ENCODE measurements at places on chromosomes 1 and 21.

DNA sequence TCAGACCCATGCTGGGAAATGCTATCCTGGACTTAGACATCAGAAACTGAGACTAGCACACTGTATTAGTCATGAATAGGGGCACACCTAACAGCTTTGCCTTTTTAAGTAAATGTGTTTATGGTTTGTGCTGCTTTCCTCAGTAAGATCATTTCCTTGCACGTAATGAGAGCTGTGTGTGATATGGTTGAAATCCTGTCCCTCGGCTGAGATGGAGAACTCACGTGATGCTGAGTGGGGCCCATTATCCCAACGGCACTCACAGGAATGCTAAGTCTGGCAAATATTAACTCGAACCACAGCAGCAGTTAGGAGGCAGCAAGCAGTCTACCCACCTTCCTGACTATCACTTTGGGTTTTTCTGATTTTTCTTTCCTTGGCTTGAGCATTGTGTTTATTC, 38.2 kb downstream of the BCL9 start:
- DNase-seq = no peak

GRCh38 chr21:33802481-33802880, 113.1 kb downstream of the ATP5PO start:
- no peak for DNase-seq

- no peak for DNase-seq
Measured at GRCh38 chr1:11680270-11681070, 478 bp downstream of the MAD2L2 start.

DNA sequence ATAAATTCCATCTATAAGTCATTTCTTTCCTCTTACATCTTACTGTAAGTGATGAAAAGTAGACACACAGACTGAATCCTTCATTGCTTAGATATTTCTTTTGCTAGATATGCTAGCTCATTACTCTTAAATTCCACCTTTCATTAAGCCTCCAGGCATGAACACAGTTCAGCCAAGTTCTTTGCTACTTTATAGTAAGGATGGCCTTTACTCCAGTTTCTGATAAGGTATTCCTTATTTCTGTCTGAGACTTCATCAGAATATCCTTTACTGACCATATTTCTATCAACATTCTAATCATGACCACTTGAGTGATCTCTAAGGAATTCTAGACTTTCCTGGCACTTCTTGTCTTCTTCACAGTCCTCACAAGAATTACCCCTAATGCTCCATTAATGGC, 191.7 kb upstream of the KCTD3 start:
- DNase-seq = no peak

- no peak for DNase-seq
Measured at GRCh38 chr1:212928323-212929291, 21.7 kb upstream of the VASH2 start.

DNA sequence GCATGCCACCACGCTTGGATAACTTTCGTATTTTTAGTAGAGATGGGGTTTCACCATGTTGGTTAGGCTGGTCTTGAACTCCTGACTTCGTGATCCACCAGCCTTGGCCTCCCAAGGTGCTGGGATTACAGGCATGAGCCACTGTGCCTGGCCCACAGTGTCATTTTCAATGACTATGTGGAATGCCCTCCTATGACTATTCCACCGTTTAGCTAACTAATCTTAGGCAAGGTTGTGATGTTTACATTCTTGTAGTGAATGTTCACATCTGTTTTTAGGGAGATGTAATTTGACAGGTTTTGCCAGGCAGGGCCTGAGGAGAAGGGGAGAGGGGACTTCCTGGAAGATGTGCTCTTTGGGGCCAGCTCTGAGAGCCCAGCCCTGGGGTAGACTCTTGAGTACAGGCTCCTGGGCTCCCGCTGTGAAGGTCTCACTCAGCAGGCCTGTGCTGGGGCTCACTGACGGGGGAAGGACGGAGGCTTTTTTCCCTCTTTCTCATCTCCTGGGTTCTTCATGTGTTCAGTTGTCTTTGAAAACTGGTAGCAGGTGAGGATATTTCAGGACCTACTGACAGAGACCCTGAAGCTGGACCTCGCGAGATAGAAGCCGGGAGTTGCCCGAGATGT, 13.2 kb downstream of the COQ8A start:
- no peak for DNase-seq

DNA sequence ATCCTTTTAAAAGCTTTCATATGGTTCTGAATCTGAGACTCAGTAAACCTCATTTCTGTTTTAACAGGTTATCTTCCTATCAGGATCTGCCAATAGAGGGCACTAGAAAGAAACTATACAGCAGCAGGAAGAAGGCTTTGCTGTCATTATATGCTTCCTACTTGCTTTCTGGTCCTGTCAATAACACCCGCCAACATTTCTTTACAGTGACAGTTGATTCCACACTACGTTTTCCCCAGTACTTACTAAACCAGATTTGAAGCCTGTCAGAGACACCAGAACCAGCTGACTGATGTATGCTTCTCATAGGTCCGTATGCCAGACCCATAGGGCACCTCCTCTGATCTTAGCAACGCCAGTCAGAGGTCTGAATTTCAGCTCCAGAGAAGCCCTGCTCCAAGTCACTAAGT, 341.0 kb upstream of the NEGR1 start:
- peak; percentile 40 for DNase-seq

GRCh38 chr1:219771080-219771479, 157.3 kb downstream of the SLC30A10 start:
- DNase-seq = no peak

DNA sequence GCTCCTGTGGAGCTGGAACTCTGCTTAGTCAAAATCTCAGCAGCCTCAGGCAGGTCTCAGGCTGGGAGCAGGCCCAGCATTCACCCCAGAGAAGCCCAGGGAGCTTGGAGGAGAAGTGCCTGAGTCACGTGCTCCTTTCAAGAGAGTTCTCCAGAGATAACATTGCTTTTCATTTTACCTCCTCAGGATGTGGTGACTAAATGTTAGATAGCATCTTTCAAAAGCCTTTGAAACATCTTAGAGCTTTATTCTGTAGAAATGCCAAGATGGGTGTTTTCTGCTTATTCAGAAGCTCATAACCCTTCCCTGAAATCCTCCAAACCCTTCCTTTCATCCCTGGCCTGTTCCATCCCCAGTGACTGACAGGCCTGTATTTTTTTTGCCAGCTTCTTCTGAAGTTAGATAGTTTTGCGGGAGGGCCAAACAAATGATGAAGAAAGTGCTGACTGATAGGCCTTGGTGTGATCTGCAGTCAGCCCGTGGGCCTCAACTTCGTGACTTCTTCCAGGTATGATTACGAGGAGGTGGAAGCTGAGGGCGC, 58.0 kb downstream of the PGM1 start:
- DNase-seq = no peak

- DNase-seq = no peak
Measured at GRCh38 chr21:18089786-18090185, 154.8 kb upstream of the CHODL start.

DNA sequence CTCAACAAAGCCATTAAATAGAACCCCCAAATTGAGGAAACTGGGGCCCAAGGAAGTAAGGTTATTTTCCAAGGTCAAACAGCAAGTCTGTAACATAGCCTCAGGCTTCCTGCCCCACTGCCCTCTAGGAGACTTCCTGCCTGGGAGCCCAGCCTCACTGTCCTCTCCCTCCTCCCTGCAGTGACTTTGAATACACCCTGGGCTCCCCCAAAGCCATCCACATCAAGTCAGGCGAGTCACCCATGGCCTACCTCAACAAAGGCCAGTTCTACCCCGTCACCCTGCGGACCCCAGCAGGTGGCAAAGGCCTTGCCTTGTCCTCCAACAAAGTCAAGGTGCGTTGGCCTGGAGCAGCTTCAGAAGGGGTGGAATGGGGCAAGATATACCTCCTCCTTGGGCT, 18.3 kb downstream of the GRHL3 start:
- no peak for DNase-seq

- DNase-seq = no peak
Measured at GRCh38 chr1:6207921-6208320, 2.0 kb downstream of the RNF207 start.

DNA sequence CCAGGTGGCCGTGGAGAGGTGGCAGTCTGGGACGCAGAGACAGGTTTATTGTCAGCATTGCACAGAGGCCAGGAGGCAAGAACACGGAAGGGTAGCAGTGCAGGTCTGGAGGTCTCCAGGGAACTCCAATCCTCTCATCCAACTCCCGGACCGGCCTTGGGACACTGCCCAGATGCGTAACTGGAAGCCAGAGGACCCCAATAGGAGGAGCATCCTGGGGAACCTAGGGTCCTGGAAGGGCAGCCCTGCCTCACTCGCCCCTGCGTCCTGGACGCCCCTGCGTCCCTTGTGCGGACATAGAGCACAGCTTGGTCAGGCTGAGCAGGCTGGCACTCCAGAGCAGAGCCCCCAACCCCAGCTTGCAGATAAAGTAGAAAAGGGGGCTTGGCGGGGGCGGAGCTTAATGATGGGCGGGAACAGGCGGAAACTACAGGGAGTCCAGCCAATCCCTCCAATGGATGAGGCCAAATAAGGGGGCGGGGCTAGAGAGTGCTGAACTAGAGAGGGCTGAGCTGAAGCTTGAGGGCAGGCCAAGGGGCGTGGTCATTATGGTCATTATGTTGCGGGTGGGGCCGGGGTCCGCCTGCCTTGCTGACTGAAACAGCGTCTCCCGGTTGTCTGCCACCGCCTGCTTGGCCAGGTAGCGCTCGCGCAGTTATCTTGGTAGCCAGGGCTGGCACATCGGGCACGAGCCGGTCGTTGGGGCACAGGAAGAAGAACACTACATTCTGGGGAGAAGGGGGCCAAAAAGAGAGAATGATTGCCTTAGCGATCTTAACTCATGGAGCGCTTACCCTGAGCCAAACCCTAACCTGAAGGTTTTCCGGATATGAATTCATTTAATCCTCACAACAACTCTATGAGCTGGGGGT, 3.7 kb upstream of the ARHGEF19 start:
- DNase-seq = peak; percentile 88

- no peak for DNase-seq
Measured at GRCh38 chr1:220380885-220381284, 108.6 kb upstream of the RAB3GAP2 start.

DNA sequence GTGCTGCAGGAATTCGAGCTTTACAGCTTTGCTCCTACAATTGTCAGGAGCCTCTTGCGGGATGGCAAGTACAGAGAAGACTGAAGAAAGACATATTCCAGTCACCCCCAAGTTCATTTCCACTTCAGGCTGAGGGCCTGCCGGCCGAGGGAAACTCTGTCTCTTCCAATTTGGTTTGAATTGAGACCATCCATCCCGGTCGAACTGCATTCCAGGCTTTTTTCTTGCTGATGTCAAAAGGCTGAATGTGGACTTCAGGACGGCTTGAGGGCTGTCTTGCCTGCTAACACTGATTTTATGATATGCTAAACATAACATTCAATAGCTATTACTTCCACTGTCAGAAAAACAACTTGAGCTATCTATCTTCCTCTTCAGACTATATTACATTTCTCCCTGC, 79.8 kb upstream of the PLXNA2 start:
- no peak for DNase-seq

DNA sequence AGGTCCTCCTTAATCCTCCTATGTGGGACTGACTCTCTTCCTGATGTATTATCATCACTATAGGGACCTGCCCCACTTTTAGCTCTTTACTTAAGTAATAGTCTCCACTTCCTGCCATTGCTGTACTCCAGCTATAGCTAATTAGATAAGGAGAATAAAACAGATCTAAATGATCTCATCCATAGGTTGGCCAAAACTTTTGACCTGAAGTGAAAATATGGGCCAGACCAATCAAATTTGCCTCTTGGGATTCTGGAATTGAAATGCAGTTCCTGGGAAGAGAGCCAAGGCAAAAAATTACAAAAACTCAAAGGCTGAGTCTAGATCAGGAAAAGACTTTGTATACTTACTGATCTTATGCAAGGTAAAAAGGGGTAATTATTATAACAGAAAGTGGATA, 36.1 kb upstream of the PDE4B start:
- DNase-seq = no peak

GRCh38 chr1:196669693-196670092, 17.9 kb downstream of the CFH start:
- no peak for DNase-seq

- DNase-seq = peak; percentile 14
Measured at GRCh38 chr1:66984491-66984890, 59.7 kb downstream of the MIER1 start.

DNA sequence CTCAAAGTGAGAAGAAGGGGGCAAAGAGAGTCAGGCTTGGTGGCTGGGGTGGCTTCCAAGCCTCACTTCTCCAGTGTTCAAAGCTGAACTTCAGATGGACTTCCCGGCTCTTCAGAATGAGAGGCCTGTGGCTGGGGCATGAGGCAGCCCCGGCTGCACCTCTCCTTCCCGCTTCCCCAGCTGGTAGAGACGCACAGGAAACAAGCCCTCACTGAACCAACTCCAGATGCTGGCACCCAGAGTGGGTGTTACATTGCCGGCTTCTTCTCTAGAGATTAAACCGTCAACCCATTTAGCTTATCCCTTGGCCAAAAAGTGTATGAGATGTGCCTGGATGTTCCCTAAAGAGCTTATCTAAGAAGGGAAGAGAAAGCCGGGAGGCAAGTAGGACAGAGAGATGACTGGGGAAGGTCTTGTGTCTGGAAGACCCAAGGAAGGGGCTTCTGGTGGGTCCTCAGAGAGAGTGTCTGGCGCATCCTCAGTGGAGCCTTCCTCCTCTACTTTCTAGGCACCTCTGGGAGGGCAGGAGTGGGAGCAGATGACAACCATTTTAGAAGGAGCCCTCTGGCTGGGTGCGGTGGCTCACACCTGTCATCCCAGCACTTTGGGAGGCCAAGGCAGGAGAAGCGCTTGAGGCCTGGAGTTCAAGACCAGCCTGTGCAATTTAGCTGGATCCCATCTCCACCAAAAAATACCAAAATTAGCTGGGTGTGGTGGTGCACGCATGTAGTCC, 2.0 kb downstream of the ADAMTSL4 start:
- DNase-seq = no peak

GRCh38 chr1:154577346-154578057, 9.9 kb downstream of the CHRNB2 start:
- DNase-seq = no peak

GRCh38 chr1:172976222-172977041, 74.3 kb downstream of the TNFSF18 start:
- DNase-seq = no peak

- no peak for DNase-seq
Measured at GRCh38 chr1:3745071-3745470, 7.2 kb upstream of the CCDC27 start.

DNA sequence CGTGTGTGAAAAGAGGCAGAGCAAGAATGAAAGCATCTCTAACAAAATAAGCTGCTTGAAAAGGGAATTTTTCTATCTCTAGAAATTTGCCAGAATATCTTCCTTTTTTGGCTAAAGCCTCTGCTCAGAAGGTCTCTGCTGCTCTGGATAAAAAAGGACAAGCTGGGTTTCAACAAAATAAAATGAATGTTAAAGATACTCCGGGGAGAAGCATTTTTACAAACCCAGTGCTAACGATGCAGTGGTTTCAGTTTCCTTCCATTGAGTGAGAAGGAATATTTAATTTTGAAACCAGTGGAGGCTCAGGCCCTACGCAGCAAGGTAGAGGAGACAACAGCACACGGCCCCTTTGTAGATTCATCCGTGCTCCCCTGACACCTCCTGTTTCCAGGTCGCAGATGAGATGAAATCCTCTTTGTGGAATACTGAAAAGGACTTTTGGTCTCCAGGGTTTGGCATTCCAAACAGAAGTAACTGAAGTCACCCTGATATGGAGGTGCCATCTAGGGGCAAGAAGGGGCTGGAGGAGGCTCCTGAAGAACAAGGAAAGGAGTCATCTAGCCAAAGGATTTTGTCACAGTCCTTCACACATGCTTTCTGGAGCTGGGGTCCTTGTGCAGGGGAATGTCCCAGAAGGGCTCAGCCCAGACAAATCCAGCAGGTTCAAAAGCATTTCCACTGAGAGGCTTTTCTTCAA, 65.7 kb upstream of the SYT6 start:
- no peak for DNase-seq

- DNase-seq = no peak
Measured at GRCh38 chr1:84748364-84748763, 58.1 kb upstream of the SSX2IP start.

- DNase-seq = no peak
Measured at GRCh38 chr1:110475362-110476027, 24.5 kb downstream of the PROK1 start.

Measured in NCI-H1105 treated with DMSO at 0.1 percent for 48 hours (cell line).